AG10803 (cell line): ENCODE measurements at places on chromosomes 5 and 9.
A peak's percentile ranks its signal among the peaks of the same experiment; 100 is the strongest.

DNA sequence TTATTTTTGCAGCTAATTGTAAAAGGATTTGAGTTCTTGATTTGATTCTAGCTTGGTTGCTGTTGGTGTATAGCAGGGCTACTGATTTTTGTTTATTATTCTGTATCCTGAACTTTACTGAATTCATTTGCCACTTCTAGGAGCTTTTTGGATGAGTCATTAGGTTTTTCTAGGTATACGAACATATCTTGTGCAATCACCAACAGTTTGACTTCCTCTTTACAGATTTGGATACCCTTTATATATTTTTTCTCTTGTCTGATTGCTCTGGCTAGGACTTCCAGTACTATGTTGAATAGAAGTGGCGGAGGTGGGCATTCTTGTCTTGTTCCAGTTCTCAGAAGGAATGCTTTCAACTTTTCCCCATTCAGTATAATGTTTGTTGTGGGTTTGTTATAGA, 210.8 kb downstream of the FGF10 start:
- DNase-seq = no peak

GRCh38 chr9:130444565-130445221, at the start of gene ASS1:
Gene ASS1, plus strand, starts transcription at chr9:130444961. Its CDS starts 7,268 bp downstream, at chr9:130452229.
- peak; percentile 52 for DNase-seq

DNA sequence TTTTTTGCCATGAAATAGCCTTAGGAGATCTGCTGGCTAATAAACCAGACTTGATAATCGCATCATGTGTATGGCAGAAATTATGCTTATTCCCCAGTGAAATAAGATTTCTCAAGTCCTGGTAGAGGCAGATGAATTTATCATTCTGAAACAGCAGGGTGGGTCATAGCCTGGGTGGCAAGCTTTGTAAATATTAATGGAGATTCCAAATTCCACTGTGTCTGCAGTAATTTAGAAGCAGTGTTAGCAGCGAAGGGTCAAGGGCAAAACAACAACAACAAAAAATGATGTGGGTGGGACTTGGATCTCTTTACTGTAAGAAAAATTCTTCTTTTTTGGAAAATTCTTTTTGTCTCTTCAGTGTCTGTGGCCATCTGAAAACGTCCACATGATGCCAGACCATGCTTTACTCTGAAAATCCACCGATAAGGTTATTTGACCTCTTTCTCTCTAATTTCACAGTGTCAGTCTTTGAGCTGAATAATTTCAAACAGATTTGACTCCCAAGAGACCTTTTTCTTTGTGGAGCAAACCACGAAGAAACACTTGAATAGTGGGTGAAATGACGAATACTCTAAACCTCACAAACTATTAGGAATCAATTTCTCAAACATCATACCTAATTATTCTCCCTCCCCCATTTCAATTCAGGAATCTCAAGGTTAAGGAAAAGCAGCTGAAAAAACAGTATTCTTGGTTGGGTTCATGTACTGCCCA, 106.0 kb upstream of the RPS23 start:
- DNase-seq = peak; percentile 51

DNA sequence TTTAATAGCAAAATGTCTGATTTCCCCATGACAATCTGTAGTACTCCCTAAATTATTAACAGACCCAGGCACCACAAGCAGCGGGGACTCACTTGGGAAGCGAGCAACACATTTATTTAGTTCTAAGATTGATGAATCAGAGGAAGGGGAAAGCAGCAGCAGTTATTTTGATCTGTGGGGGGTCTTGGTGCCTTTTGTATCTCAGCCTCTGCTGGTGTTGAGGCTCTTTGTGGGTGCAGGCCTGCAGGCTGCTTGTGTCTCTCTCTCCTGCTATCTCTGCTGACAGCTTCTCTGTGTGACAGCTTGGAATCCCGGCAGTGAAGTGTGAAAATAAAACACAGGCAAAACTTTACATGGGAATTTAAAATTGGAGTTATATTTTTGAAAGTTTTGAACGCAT, 878.2 kb upstream of the DMAC1 start:
- no peak for DNase-seq

DNA sequence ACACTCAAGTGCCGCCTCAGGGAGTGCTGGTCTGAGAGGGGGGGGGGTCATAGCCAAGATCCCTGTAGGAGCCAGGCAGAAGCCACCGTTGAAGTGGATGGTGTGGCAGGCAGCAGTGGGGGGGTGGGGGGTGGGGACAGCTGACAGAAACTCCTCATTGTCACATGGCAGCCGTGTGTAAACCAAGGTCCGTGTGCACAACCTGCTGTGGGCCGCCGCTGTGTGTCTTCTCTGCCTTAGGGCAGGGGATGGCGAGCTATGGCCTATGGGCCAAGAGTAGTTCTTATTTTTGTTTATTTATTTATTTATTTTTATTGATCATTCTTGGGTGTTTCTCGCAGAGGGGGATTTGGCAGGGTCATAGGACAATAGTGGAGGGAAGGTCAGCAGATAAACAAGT, 13.4 kb downstream of the SQSTM1 start:
- DNase-seq = no peak

- DNase-seq = no peak
These were observed at the start of gene LCN9 for GRCh38 chr9:135662758-135663450. Gene LCN9, plus strand, starts transcription at chr9:135663309. Its CDS starts 13 bp downstream, at chr9:135663322.

GRCh38 chr5:157511651-157512644, 51.9 kb downstream of the NIPAL4 start:
- DNase-seq = peak; percentile 98

DNA sequence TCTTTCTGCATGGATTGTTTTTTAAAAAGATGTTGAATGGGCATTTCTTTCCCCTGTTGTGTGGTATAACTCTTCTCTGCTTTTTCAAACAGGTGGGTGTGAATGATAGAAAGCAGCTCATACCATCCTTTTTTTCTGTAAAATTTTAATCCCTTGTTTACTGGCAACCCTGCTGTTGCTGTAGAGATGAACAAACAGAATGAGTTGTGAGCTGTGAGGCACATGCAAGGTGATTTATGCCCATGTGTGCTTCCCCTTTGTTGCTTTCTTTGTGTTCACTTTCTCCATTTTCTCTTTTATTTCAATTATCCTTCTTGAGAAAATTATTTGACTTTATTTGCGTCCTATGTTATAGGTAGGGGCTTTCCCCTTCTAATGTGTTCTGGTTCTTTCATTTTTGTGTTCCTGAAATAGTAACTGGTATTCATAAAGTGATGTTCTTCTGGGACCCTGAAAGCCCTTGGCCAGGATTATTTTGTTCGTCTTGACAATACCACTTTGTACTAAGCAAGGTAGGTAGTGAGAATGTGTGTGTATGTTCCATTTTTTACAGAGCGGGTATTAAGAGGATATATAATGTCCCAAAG, 79.9 kb downstream of the AOPEP start:
- peak; percentile 63 for DNase-seq

GRCh38 chr9:129218918-129219317, 40.9 kb upstream of the IER5L start:
- DNase-seq = no peak

DNA sequence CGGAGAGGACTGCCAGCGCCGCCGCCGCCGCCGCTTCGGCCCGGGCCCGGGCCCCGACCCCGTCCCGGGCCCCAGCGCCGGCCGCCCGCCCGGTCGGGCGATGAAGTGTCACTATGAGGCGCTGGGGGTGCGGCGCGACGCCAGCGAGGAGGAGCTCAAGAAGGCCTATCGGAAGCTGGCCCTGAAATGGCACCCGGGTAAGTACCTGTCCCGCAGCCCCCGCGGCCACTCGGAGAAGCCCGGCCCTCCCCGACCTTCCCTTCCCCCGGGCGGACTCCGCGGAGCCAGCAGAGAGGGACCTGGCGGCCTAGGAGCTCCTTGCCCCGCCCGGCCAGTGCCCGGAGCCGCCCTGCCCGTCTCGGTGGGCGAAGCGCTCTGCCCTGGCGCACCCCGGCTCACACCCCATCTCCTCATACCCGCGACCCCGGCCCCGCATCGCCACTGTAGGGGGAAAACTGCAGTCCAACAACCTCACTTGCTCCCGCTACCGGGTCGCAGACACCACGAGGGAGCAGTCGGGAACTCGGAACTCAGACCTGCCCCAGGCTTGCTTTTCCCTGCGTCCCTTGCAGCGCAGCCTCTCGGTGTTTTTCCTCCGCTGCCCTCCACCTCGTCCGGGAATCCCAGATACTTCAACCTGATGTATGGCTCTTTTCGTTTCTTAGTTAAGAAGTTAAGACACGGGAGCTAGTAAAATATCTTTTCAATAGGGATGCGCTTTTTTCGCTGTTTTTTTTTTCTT, 532 bp downstream of the DNAJC21 start:
- DNase-seq = peak; percentile 84

GRCh38 chr9:123131993-123132392, 98.5 kb downstream of the GPR21 start:
- DNase-seq = no peak

DNA sequence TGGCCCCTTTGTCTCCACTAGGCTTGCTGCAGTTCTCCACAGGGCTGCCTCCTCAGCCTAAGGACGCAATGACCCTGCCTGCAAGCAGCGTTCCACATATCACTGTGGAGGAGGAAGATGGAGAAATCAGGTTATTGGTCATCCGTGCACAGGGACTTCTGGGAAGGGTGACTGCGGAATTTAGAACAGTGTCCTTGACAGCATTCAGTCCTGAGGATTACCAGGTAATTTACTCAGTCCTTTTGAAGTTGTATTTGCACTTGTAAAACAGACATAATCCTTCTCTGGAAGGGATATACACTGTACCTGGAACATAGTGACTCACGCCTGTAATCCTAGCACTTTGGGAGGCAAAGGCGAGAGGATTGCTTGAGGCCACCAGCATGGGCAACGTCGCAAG, 116.6 kb downstream of the ADGRV1 start:
- no peak for DNase-seq

- DNase-seq = no peak
These were observed 8.5 kb downstream of the NEK6 start for GRCh38 chr9:124266139-124266825.

DNA sequence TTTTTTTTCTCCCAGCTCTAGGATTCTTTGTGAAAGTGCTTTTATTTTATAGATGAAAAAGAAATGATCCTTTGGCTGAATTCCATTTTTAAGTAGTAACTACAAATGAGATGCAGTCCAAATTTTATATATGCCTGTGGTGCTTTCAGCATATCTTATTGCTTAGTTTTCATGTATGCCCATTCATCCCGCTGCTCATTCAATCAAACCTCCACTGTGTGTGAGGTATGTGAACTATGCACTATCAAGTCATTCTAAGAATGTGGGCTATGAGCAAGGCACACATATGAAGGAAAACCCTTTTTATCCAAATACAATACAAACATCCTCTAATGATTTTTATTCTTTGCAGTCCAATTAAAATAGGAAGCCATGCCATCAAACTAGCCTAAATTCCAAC, 1069.1 kb upstream of the DMAC1 start:
- DNase-seq = no peak

- peak; percentile 52 for DNase-seq
These were observed 12.6 kb upstream of the UGT3A2 start for GRCh38 chr5:36079200-36079781.

DNA sequence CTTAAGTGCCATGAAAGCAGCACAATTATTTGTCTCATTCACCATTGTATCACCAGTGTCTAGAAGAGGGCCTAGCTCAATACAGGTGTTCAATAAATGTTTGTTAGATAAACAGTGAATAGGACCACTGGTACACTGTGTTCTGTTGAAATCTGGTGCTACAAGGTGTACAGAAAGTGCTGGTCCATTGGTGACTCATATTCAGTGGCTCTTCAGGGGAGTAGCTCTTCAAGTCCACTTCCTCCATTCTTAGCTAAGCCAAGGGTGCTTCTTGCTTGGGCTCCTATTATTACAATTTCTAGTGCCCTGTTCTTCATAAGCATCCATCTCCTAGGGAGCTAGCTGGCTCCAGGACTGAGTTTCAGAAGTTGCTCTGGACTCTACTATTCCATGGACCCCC, 6.4 kb upstream of the FCHO2 start:
- DNase-seq = no peak

DNA sequence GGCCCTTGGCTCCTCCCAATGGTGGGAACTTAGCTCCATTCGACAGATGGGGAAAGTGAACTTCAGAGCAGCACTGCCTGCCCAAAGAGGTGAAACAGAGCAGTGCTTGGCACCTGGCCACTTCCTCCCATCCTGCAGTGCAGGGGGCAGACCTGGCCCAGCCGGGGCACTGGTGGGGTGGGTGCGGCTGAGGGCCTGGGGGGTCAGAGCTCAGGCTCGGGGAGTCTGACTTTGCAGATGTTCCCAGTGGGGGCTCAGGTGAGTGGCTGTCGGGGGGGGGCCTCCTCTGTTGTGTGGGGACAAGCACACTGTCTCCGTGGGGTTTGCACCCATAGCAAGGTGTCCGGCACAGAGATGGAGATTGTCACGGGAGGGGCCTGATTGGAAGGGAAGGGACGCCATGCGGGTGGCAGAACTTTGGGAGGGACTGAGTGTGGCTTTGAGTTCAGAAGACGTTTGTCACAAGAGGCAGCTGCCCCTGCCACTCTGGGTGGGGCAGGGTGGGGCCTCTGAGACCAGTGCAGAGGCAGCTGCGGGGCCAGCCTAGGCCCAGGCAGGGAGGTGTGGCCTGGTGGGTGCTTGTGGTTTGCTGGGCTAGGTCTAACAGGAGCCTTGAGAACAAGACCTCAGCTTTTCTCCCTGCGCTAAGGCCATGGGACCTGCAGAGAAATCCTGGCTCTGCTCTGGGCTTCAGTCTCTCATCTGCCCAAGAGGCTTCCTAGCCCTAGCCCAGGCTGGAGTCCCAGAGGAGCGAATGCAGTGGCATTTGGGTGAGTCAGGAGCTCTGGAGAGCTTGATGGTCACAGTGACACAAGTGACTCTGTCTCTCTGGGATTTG, 2.5 kb downstream of the MYMK start:
- no peak for DNase-seq

DNA sequence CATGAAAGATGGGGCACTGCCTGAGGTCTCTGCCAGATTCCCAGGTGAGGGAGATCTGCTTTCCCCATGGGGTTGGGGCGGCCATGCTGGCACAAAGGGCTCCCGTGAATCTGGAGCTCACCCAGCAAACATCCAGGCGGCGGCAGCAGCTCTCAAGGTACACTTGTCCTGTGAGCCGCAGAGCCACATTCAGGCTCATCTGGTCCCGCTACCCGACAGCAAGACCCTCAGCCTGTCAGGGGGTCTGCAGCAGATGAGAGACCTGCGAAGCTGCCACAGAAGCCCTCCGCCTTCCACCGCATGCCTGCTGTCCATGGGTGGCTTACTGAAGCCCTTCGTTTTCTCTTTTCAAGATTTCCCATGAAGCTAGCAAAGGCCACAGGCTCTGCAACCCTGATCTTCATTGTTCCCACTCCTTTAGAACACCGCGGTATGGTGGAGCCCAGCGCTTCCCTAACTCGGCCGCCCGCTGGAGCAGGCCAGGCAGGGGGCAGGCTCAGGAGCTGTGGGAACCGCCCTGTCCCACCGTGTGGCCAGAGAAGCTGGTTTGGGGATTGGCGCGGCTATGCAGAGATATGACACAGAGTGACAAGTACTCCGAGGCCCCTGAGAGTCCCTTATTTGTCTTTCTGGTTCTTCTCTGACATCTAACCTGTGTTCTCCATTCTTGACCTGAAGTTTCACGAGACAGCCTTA, 8.8 kb downstream of the LRRC14B start:
- no peak for DNase-seq

GRCh38 chr9:5951686-5952211, 61.1 kb downstream of the MLANA start:
- DNase-seq = peak; percentile 30

GRCh38 chr5:95779611-95780010, 42.9 kb downstream of the GLRX start:
- DNase-seq = peak; percentile 28

GRCh38 chr9:22976454-22976853, 529.8 kb downstream of the DMRTA1 start:
- peak; percentile 44 for DNase-seq
